ENCODE measurements at places on chromosomes 3 and 15.

DNA sequence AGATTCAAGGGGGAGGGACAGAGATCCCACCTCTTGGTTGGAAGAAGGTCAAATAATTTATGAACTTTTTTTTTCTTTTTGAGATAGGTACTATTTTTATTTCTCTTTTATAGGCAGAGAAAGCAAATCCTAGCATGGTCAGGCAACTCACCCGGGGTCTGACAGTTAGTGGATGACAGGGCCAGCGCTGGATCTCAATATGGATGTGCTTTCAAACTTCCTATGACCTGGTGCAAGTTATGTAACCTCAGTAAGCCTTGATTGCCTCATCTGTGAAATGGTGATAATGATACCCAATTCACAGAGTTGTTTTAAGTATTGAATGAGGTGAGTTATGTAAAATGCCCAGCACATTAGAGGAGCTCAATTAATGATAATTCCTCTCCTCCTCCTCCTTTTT lies 86.8 kb upstream of the MEF2A start:
- no peak overlapping the region for H3K4me3 ChIP-seq
- H3K36me3 ChIP-seq, result no peaks in the 10 kb centered on the region
- DNase-seq, result no peak
- no peak overlapping the region for H3K27ac ChIP-seq

DNA sequence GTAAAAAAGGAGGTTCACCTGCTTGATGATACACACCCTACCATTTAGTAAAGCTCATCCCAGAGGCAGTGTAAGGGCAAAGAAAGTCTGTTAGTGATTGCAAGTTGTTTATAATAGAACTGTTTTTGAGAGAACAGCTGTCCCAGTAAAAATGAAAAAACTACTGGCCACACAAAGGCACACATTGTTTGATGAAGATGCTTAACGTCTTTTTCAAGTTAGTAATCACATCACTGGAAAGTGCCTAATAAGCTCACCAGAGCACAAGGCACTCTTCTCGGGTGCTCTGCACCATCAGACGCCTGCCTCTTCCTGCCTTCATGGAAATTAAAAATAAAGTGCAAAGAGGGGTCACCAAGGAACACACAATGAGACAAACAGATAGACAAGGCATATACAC lies 186.9 kb downstream of the PDZRN3 start:
- H3K4me1 ChIP-seq, result no peaks in the 10 kb centered on the region
- no peak overlapping the region for H3K27ac ChIP-seq
- no peak for DNase-seq
- H3K36me3 ChIP-seq, result no peaks in the 10 kb centered on the region
- no peak overlapping the region for H3K4me3 ChIP-seq
- no peaks in the 10 kb centered on the region for H3K27me3 ChIP-seq

- no peak for DNase-seq
- no peaks in the 10 kb centered on the region for H3K27me3 ChIP-seq
- H3K4me3 ChIP-seq, result no peak overlapping the region
- H3K4me1 ChIP-seq, result peaks cover 4% of the 10 kb centered on the region
- H3K27ac ChIP-seq, result no peak overlapping the region
- H3K36me3 ChIP-seq, result no peaks in the 10 kb centered on the region
Observed at GRCh38 chr3:121736112-121736511, 13.4 kb downstream of the GOLGB1 start.

DNA sequence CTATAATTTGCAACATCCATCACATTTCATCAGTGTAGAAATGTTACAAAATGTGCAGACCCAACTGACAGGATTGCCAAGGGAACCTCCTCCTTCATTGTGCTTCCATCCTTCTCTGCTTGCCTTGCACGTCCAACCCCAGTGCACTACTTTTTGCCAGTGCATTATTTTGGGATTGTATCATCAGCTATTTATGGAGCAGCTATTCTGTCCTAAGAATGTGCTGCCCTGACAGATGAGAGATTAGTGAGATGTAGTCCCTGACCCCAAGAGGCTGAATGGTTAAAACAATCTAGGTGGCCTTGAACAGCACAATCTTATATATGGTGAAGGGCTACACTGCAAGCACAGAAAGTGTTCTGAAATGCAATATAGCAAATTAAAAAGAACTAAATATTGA lies 935.8 kb downstream of the IGSF11 start:
- H3K36me3 ChIP-seq, result no peaks in the 10 kb centered on the region
- H3K27ac ChIP-seq, result no peak overlapping the region
- no peaks in the 10 kb centered on the region for H3K4me1 ChIP-seq
- H3K4me3 ChIP-seq, result no peak overlapping the region

DNA sequence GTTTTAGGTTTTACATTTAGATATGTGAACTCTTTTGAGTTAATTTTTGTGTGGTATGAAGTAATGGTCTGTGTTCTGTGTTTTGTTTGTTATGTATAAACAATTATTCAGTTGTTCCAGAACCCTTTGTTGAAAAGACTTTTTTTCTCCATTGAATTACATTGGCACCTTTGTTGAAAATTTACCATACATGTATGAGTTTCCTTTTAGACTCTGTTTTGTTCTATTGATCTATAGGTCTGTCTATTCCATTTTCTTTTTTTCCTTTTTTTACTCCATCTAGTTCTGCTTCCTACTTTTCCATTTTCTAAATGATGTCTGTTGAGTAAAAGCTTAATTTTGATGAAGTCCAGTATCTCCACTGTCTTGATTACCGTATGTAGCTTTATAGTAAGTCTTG lies 31.4 kb downstream of the ARIH2 start:
- H3K4me1 ChIP-seq, result peaks cover 6% of the 10 kb centered on the region
- no peaks in the 10 kb centered on the region for H3K27me3 ChIP-seq
- H3K36me3 ChIP-seq, result peaks cover 5% of the 10 kb centered on the region
- H3K27ac ChIP-seq, result no peak overlapping the region
- no peak overlapping the region for H3K4me3 ChIP-seq
- no peak for DNase-seq
